Naive thymus-derived CD8-positive, alpha-beta T cell (primary cell): ENCODE measurements at places on chromosomes 7 and 10. TPM values are rescaled to one million over a fixed set of nuclear protein-coding genes. Genes with fewer than 3 reads are reported as not detected.

GRCh38 chr10:14598809-14599764 lies 175.6 kb downstream of the FAM107B start:
- no peak for DNase-seq
- H3K36me3 ChIP-seq, result peaks cover 4% of the 10 kb centered on the region
- H3K4me1 ChIP-seq, result peaks cover 84% of the 10 kb centered on the region
- H3K27ac ChIP-seq, result peak overlapping the region; percentile 74
- H3K27me3 ChIP-seq, result no peaks in the 10 kb centered on the region
- peak overlapping the region; percentile 60 for H3K4me3 ChIP-seq

DNA sequence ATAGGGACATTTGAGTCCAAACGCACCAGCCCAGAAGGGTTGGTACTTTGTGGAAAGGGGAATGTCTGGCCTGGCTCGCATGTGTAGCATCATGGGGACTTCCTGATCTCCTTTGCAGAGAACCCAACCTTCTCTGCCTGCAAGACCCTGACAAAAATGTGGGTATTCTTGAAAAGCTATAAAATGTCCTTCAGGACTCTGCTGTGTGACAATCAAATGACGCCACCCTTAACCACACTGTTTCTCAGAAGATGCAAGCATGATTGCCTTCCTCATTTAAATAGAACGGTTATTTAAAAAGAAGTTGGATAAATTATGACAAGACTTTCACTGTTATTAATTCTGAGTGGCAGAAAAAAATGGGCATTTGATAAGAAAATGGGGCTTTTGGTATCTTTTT lies 15.1 kb upstream of the GPR15LG start:
- DNase-seq, result no peak
- no peak overlapping the region for H3K4me3 ChIP-seq
- peaks cover 17% of the 10 kb centered on the region for H3K4me1 ChIP-seq
- H3K36me3 ChIP-seq, result peaks cover 28% of the 10 kb centered on the region
- no peak overlapping the region for H3K27ac ChIP-seq
- no peaks in the 10 kb centered on the region for H3K27me3 ChIP-seq

GRCh38 chr7:69858471-69858870 lies 260.2 kb downstream of the AUTS2 start:
- H3K27ac ChIP-seq, result no peak overlapping the region
- no peaks in the 10 kb centered on the region for H3K4me1 ChIP-seq
- peaks cover 2% of the 10 kb centered on the region for H3K27me3 ChIP-seq
- no peak for DNase-seq
- no peaks in the 10 kb centered on the region for H3K36me3 ChIP-seq
- no peak overlapping the region for H3K4me3 ChIP-seq

DNA sequence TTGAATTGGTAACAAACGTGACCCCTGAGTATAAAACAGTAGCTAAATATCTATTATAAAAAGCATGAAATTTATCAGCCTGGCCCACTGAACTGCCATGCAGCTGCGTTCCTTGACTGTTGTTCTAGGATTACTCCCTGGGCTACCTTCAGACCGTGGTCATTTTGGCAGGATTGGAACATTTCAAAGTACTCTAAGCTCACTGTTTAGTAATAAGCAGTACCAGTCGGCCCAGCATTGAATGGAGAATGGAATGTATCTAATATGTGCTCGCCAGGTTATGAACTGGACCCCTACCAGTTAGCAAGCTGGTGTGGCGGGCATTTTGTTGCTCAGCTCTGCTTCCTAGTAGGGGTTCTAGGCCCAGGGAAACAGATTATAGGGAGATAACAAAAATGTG lies 112.2 kb downstream of the SEMA3C start:
- H3K36me3 ChIP-seq, result no peaks in the 10 kb centered on the region
- H3K4me3 ChIP-seq, result no peak overlapping the region
- no peaks in the 10 kb centered on the region for H3K4me1 ChIP-seq
- no peak for DNase-seq

- no peaks in the 10 kb centered on the region for H3K36me3 ChIP-seq
- H3K27ac ChIP-seq, result no peak overlapping the region
- H3K4me1 ChIP-seq, result no peaks in the 10 kb centered on the region
Measured at GRCh38 chr7:94374231-94374630, 20.5 kb upstream of the COL1A2 start.

GRCh38 chr10:84696610-84697009 lies 368.2 kb downstream of the CCSER2 start:
- no peaks in the 10 kb centered on the region for H3K4me1 ChIP-seq
- peaks cover 11% of the 10 kb centered on the region for H3K27me3 ChIP-seq
- H3K4me3 ChIP-seq, result no peak overlapping the region
- DNase-seq, result no peak
- H3K36me3 ChIP-seq, result peaks cover 3% of the 10 kb centered on the region

DNA sequence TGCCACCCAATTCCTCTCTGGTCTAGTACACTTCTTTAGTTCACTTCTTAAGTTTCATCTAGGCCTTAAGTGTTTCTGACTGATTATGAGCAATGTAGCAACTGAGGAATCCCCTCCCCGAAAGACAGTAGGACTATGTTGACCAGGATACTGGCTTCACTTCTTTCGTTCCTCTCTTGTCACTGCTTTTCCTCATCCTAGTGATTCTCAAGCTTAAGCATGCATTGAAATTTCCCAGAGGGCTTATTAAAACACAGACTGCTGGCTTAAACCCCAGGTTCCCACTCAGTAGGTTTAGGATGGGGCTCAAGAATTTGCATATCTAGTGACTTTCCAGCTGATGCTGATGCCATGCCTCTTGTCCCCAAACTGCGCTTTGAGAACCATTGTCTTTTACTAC lies 164.6 kb upstream of the WNT16 start:
- no peaks in the 10 kb centered on the region for H3K4me1 ChIP-seq
- no peaks in the 10 kb centered on the region for H3K36me3 ChIP-seq
- no peak for DNase-seq
- peaks cover 3% of the 10 kb centered on the region for H3K27me3 ChIP-seq
- H3K4me3 ChIP-seq, result no peak overlapping the region

GRCh38 chr10:18659819-18660535 lies 746 bp downstream of the ARL5B start:
- H3K4me1 ChIP-seq, result peaks cover 70% of the 10 kb centered on the region
- H3K27me3 ChIP-seq, result no peaks in the 10 kb centered on the region
- H3K36me3 ChIP-seq, result peaks cover 4% of the 10 kb centered on the region
- peak overlapping the region; percentile 94 for H3K27ac ChIP-seq
- peak; percentile 10 for DNase-seq

- no peak overlapping the region for H3K4me3 ChIP-seq
- H3K27ac ChIP-seq, result no peak overlapping the region
- H3K36me3 ChIP-seq, result no peaks in the 10 kb centered on the region
- peaks cover 10% of the 10 kb centered on the region for H3K4me1 ChIP-seq
- DNase-seq, result peak; percentile 76
Measured at GRCh38 chr10:75099952-75100763, 11.3 kb upstream of the SAMD8 start.

DNA sequence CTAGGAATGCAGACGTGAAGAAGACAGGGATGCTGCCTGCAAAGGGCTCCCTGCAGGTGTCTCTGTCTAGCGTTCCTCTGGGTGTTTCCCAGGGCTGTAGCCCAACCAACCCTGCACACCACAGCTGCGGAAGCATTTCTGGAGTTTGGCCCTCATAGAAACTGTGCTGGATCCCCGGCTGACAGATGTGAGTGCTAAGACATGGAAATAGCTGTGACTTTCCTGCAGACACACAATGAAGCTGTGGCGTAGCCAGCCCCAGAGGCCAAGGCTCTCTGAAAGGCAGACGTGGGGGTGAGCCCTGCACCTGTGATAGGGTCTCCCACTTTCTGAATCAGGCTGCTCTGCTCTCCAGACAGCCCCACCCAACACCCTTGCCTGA lies 44.8 kb downstream of the ADCYAP1R1 start:
- DNase-seq, result no peak
- H3K27ac ChIP-seq, result no peak overlapping the region
- H3K27me3 ChIP-seq, result peaks cover 6% of the 10 kb centered on the region
- no peak overlapping the region for H3K4me3 ChIP-seq
- no peaks in the 10 kb centered on the region for H3K36me3 ChIP-seq

DNA sequence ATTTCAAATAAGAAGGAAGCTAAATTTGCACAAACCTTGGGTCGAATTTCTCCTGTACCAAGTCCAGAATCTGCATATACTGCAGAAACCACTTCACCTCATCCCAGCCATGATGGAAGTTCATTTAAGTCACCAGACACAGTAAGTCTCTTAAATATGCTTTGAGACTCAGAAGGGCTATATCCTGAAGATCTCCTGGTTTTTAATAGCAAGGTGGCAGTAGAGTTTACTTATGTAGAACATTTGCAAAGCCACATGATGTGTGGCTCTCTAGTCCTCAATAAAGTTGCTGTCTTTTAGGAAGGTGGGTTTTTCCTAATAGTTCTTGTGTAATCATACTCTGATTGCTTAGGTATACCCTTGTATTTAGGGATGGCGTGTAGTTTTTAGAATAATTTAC lies 8.7 kb downstream of the DBF4 start:
- no peaks in the 10 kb centered on the region for H3K27me3 ChIP-seq
- no peak overlapping the region for H3K4me3 ChIP-seq
- H3K27ac ChIP-seq, result no peak overlapping the region
- peaks cover 69% of the 10 kb centered on the region for H3K36me3 ChIP-seq
- DNase-seq, result no peak
- H3K4me1 ChIP-seq, result peaks cover 5% of the 10 kb centered on the region

DNA sequence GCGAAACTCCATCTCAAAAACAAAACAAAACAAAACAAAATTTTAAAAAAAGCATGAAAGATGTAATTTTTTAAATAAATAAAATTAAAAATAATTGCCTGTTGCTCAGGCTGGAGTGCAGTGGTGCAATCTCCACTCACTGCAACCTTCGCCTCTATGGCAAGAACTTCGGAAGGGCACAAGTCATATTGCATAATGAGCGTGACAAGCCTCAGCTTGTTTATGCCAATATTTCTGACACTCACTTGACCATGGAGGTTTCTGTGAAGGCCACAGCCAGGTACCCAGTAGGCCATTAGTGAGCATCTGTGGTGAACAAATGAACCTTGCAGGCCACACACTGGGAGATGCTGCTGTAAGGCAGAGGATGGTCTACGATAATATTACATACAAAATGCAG lies 106.1 kb upstream of the KMT2C start:
- H3K4me3 ChIP-seq, result no peak overlapping the region
- no peaks in the 10 kb centered on the region for H3K36me3 ChIP-seq
- no peaks in the 10 kb centered on the region for H3K4me1 ChIP-seq
- H3K27ac ChIP-seq, result no peak overlapping the region

GRCh38 chr7:157054927-157055326 lies 44.5 kb upstream of the MNX1 start:
- no peak for DNase-seq
- H3K4me3 ChIP-seq, result no peak overlapping the region
- no peak overlapping the region for H3K27ac ChIP-seq
- peaks cover 16% of the 10 kb centered on the region for H3K36me3 ChIP-seq

The PCLO gene
- not detected for total RNA-seq
